ENCODE measurements at places on chromosomes 12 and 14.

GRCh38 chr12:52121824-52122539 is 42.5 kb downstream of the SMIM41 start:
- H3K36me3 ChIP-seq, result no peaks in the 10 kb centered on the region
- H3K4me3 ChIP-seq, result no peak overlapping the region
- no peak overlapping the region for H3K27ac ChIP-seq
- DNase-seq, result peak; percentile 81

DNA sequence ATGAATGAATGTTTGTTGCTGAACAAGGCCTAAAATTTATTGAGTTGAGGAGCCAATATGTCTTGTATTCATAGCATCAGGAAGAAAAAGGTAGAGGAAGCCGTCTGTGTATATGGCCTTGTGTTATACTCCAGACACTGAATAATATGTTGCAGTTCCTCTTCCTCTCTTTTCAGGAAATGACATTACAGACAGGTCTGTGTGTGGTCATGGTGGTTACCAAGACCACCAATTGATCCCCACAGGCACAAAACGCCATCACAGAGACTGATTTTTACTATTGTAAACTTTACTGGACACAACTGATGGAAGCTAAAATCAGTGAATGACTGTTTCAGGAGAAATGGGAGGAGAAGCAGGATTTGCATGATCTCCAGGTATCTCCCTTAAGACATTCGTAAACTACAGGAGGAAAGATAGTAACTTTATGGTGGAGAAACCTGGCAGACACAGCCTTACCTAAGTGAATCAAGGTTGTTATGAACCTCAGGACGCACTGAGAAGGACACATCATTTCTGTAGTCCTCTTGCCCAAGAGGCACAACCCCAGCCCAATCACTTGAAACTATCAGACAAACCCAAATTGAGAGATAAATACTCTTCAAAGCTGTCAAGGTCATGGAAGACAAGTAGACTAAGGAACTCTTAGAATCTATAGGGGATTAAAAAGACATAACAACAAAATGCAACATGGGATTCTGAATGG is 334.1 kb upstream of the RGS6 start:
- no peak overlapping the region for H3K4me3 ChIP-seq
- no peak for DNase-seq
- peaks cover 24% of the 10 kb centered on the region for H3K4me1 ChIP-seq
- H3K36me3 ChIP-seq, result no peaks in the 10 kb centered on the region
- H3K27ac ChIP-seq, result no peak overlapping the region
- no peaks in the 10 kb centered on the region for H3K27me3 ChIP-seq

DNA sequence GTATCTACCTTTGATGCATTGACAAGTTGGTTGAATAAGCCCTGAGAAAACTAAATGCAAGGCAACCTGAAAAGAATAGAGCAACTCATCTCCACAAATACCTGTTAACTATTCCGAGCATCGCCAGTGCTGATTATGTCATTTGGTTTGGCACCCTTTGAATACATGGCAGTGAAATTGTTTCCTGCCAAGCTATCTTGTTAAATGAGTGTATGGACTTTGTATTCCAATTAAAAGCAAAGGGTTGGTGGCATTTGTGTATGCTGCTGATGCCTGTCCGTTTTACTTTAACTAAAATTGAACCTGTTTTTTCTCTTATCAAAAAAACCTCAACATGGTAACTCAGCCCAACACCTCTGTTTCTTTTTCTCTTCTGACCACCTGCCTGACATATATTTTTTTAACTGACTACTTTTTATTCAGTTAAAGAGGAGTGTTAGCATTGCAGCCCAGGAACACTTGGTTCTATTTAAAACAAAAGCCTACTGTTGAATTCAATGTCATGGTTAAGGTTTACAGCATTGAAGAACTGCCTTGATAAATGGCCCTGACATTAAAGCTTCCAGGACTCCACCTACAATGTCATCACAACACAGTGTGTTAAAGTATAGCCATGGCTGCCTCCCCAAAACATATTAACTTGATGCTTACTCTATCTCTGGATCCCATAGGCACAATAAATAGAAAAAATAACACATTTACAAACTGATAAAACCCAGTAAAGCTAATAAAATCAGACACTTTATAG is 838.3 kb upstream of the NOVA1 start:
- no peak overlapping the region for H3K27ac ChIP-seq
- no peak overlapping the region for H3K4me3 ChIP-seq
- H3K4me1 ChIP-seq, result no peaks in the 10 kb centered on the region
- H3K27me3 ChIP-seq, result no peaks in the 10 kb centered on the region

DNA sequence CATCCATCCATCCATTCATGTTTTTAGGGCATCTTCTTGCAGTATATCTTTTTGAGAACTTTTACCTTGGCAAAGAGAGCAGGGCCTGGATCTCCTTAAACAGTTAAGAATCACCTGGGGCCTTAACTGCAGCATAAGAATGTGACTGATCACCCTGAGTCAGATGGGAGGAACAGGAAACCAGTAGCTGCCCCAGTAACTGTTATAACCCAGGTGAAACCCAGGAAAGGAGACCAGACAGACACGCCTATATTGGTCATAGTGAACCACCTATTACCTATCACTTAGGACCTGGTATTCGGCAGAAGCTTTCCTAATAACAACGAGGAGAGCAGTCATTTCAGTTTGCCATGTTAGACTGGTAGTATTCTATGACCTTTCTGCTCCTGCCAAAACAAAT is 43.4 kb upstream of the NR2C1 start:
- no peak for DNase-seq
- peaks cover 10% of the 10 kb centered on the region for H3K4me1 ChIP-seq
- no peak overlapping the region for H3K4me3 ChIP-seq
- H3K27me3 ChIP-seq, result no peaks in the 10 kb centered on the region

DNA sequence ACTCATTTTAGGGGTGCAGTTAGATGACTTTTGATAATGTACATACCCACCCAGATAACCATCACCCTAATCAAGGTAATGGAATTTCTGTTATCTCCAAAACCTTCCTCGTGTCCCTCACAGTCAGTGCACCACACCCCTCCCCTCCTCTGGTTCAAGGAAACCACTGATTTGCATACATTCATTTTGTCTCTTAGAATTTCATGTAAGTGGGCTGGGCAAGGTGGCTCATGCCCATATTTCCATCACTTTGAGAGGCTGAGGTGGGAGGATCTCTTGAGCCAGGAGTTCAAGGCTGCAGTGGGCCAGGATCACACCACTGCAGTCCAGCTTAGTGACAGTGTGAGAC is 15.7 kb downstream of the ADIPOR2 start:
- no peaks in the 10 kb centered on the region for H3K27me3 ChIP-seq
- no peaks in the 10 kb centered on the region for H3K36me3 ChIP-seq
- no peak overlapping the region for H3K4me3 ChIP-seq
- no peak overlapping the region for H3K27ac ChIP-seq
- DNase-seq, result no peak

DNA sequence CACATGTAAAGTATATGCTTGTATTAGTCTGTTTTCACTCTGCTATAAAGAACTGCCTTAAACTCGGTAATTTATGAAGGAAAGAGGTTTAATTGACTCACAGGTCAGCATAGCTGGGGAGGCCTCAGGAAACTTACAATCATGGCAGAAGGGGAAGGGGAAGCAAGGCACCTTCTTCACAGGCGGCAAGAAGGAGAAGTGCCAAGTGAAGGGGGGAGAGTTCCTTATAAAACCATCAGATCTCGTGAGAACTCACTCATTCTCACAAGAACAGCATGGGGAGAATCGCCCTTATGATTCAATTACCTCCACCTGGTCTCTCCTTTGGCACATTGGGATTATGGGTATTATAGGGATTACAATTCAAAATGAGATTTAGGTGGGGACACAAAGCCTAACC is 229.5 kb upstream of the PLXNC1 start:
- no peaks in the 10 kb centered on the region for H3K36me3 ChIP-seq
- H3K4me1 ChIP-seq, result peaks cover under 1% of the 10 kb centered on the region
- no peak overlapping the region for H3K4me3 ChIP-seq
- DNase-seq, result no peak
- no peak overlapping the region for H3K27ac ChIP-seq

GRCh38 chr12:79486154-79486553 is 204.6 kb downstream of the PAWR start:
- DNase-seq, result no peak
- no peaks in the 10 kb centered on the region for H3K4me1 ChIP-seq
- H3K4me3 ChIP-seq, result no peak overlapping the region
- no peak overlapping the region for H3K27ac ChIP-seq
- no peaks in the 10 kb centered on the region for H3K36me3 ChIP-seq

GRCh38 chr12:25524366-25524765 is 28.7 kb downstream of the LMNTD1 start:
- no peak overlapping the region for H3K27ac ChIP-seq
- no peak overlapping the region for H3K4me3 ChIP-seq
- H3K27me3 ChIP-seq, result no peaks in the 10 kb centered on the region
- no peaks in the 10 kb centered on the region for H3K4me1 ChIP-seq
- no peaks in the 10 kb centered on the region for H3K36me3 ChIP-seq

GRCh38 chr12:120662879-120663278 is 22.5 kb downstream of the CABP1 start:
- H3K27ac ChIP-seq, result no peak overlapping the region
- H3K4me3 ChIP-seq, result no peak overlapping the region
- H3K4me1 ChIP-seq, result no peaks in the 10 kb centered on the region
- no peaks in the 10 kb centered on the region for H3K27me3 ChIP-seq
- no peaks in the 10 kb centered on the region for H3K36me3 ChIP-seq

Data from cardiac muscle cell (in vitro differentiated cells and primary cell).